ENCODE measurements at places on chromosomes 7 and 10.

- no peak for DNase-seq
These were observed 11.0 kb upstream of the ZNF22 start for GRCh38 chr10:44989597-44990301.

DNA sequence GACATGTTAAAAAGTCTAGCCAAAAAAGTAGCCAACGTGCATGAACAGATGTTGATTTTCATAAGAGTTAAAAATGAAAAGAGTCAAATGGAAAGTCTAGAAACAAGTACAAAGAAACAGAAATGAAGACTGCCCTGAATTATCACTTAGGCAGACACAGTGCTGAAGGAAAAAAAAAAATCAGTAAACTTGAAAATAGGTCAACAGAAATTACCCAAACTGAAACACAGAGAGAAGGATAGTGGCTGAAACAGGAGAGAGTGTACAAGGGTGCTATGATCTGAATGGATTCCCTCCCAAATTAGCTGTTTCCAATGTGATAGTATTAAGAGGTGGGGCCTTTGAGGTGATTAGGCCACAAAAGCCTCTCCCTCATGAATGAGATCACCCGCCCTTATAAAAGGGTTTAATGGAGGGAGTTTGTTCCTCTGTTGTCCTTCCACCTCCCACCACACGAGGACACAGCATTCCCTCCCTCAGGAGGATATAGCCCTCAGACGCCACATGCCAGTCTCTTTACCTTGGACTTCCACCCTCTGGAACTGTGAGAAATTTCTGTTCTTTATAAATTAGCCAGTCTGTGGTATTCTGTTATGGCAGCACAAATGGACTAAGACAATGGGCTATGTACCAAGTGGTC lies 249.7 kb downstream of the AHR start:
- DNase-seq, result no peak

GRCh38 chr10:58721601-58722281 lies 209.1 kb downstream of the BICC1 start:
- no peak for DNase-seq

DNA sequence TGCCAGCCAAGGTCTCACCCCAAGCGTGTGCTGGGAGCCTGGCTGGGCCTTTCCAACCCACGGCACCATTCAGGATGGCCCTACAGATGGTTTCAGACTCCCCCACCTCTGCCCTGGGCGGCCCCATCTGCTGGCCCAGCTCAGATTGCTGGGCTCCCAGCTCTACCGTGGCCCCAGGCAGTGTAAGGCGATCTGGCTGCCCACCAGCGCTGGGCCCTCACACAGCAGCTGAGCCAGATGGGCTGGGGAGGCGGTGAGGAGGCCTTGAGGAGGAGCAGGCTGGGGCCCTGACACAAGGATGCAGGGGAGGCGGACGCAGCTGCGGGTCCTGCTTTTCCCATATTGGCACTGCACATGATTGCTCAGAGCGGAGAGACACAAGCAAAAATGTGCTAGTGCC lies 162.8 kb downstream of the NRF1 start:
- DNase-seq, result no peak

- DNase-seq, result no peak
These were observed 1.1 kb upstream of the TNS3 start for GRCh38 chr7:47582764-47583738.

GRCh38 chr10:132054564-132054963 lies 11.2 kb upstream of the JAKMIP3 start:
- DNase-seq, result no peak

DNA sequence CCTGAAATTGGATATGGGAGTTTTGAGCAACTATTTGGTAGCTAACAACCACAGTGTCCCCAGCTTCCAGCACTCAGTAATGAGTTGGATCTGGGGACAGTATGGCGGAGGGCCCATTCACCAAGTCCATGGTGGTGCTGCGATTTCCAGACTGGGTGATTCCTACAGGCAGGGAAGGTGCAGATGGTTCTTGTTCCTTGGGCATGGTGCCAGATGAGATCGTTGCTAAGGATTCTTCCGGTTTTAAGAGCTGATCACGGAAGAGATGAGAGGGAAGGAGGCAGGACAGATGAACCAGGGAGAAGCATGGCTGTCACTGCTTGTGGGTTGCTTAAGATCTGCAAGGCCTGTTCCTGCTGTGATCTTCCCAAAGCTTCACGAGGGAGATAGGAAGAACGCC lies 380.3 kb downstream of the TCERG1L start:
- DNase-seq, result no peak

DNA sequence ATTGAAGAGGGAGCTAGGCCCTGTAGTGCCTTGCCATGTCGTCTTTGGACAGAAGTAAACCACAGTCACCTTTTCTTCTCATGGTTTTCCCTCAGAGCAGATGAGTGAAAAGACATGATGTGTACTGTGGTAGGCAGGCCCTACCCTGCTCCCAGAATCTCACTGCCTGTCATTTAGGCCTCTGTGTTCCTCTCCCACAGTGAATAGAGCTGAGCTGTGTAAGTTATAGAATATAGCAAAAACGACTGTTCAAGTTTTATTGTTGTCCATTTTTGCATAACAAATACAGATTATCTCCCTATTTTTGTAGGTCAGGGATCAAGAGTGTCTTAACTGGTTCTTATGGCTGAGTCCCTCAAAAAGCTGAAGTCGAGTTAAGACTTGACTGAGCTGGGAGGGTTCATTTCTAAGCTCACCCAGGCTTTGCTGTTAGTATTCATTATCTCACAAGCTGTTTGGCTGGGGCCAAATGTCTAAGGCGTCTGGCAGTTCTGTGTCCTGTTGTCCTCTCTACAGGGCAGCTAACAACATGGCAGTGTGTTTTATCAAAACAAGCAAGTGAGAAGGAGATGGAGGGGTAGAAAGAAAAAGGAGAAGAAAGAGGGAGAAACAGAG lies 780.9 kb upstream of the POM121L12 start:
- DNase-seq, result no peak

- no peak for DNase-seq
These were observed 32.3 kb downstream of the SLC39A12 start for GRCh38 chr10:17984056-17984455.

GRCh38 chr10:59082249-59082648 lies 94.2 kb upstream of the PHYHIPL start:
- DNase-seq, result no peak

Data from hematopoietic multipotent progenitor cell (in vitro differentiated cells).